Smooth muscle cell of the pulmonary artery (primary cell): ENCODE measurements at places on chromosomes 12 and 14. TPM values are rescaled to one million over a fixed set of nuclear protein-coding genes. Genes with fewer than 3 reads are reported as not detected.

Gene RFLNA
- 5.7 and 14.8 TPM in 2 replicates for total RNA-seq

Gene ASB2
- total RNA-seq, result 0.52 and 1.7 TPM in 2 replicates

Gene POTEM
- total RNA-seq, result not detected in 2 replicates

Gene AQP5
- 0.23 and 0.52 TPM in 2 replicates for total RNA-seq

Gene REP15
- 2.4 and 3.2 TPM in 2 replicates for total RNA-seq

Gene SYCP3
- total RNA-seq, result 0.07 and 0.33 TPM in 2 replicates
